ENCODE measurements at places on chromosomes 13 and 19. TPM values are rescaled to one million over a fixed set of nuclear protein-coding genes. Genes with fewer than 3 reads are reported as not detected.
A peak's percentile ranks its signal among the peaks of the same experiment; 100 is the strongest.

GRCh38 chr13:99197117-99197651 is 3.5 kb upstream of the UBAC2 start:
- no peak for DNase-seq
- no peak overlapping the region for H3K4me3 ChIP-seq
- H3K27me3 ChIP-seq = no peaks in the 10 kb centered on the region
- no peak overlapping the region for H3K27ac ChIP-seq
- peaks cover 8% of the 10 kb centered on the region for H3K4me1 ChIP-seq
- H3K36me3 ChIP-seq = no peaks in the 10 kb centered on the region

DNA sequence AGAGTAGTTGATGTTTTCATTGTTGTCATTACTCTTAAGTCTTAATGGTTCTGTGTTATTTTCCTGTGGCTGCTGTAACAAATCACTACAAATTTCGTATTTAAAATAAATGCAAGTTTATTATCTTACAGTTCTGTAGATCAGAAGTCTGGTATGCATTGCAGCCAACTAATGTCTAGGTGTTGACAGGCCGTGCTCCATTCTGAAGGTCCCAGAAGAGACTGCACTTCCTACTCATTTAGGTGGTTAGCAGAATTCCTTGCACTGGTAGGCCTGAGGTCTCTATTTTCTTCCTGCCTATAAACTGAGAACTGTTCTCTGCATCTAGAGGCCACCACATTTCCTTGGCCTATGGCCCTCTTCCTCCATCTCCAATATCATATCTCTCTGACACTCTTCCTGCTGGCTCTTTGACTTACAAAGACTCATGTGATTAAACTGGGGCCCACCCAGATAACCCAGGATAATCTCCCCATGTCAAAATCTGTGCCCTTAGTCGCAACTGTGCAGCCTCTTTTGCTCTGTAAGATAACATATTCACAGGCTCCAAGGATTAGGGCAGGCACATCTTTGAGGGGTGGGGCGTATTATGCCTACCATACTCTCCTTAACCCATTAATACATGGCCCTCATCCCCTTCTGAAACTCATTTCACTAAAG is 468.4 kb downstream of the FOXO1 start:
- H3K4me1 ChIP-seq = peaks cover 17% of the 10 kb centered on the region
- DNase-seq = no peak
- H3K27me3 ChIP-seq = no peaks in the 10 kb centered on the region

GRCh38 chr13:114309806-114310410 is 4.4 kb upstream of the CHAMP1 start:
- H3K27ac ChIP-seq = no peak overlapping the region
- H3K4me1 ChIP-seq = peaks cover 17% of the 10 kb centered on the region
- H3K4me3 ChIP-seq = no peak overlapping the region
- peaks cover 17% of the 10 kb centered on the region for H3K36me3 ChIP-seq

ZNF737 gene
- total RNA-seq = 3.8 TPM

SERP2 gene
- 5.6 TPM for total RNA-seq

ZNF582 gene
- total RNA-seq = 4.2 TPM

TTC9B gene
- total RNA-seq = not detected

ATXN8OS gene
- not detected for total RNA-seq

DNA sequence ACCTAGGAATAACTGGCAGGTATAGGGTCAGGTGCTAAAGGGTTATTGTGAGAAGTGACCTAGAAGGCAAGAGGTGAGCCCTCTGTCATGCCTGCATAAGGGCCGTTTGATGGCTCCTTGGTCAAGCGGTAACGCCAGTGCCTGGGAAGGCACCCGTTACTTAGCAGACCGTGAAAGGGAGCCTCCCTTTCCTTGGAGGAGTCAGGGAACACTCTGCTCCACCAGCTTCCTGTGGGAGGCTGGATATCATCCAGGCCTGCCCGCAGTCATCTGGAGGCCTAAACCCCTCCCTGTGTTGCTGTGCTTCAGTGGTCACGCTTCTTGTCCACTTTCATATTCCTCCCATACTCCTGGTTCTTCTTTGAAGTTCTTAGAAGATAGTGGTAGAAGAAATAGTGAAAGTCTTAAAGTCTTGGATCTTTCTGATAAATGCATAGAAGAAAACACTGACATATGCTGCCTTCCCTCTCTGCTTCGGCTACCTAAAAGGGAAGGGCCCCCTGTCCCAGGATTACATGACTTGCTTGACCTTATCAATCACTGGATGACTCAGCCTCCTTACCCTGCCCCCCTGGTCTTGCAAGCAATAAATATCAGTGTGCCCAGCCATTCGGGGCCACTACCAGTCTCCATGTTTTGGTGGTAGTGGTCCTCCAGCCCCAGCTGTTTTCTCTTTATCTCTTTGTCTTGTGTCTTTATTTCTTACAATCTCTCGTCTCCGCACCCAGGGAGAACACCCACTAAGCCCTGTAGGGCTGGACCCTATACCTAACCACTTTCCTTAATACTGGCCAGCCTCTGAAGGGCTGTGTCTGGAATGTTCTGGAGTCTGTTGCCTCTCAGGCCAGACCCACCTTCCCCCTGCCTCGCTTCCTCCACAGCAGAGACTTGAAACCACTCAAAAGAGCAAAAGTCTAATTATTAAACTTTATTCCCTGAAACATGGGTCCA is 16.1 kb upstream of the ABCC4 start:
- H3K36me3 ChIP-seq = no peaks in the 10 kb centered on the region
- no peak overlapping the region for H3K4me3 ChIP-seq
- no peaks in the 10 kb centered on the region for H3K27me3 ChIP-seq

ANKRD24 gene
- 3.3 TPM for total RNA-seq

GRCh38 chr19:46748325-46749109 is 2.3 kb upstream of the STRN4 start:
- H3K27ac ChIP-seq = no peak overlapping the region
- no peaks in the 10 kb centered on the region for H3K27me3 ChIP-seq
- peak; percentile 73 for DNase-seq
- no peaks in the 10 kb centered on the region for H3K4me1 ChIP-seq
- H3K36me3 ChIP-seq = peaks cover 6% of the 10 kb centered on the region

DNA sequence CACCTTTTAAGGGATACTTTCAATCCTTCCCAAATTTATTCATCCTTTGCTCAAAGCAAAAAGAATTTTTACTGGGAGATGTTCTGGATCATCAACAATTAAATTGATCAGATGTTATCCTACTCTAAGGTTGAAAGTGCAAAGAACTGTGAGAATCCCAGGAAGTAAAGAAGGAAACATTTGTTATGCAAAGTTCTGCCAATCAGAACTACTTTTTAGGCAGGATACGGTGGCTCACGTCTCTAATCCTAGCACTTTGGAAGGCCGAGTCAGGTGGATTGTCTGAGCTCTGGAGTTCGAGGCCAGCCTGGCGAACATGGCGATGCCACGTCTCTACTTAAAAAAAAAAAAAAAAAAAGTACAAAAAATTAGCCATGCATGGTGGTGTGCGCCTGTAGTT is 882.3 kb downstream of the DIAPH3 start:
- DNase-seq = no peak
- no peak overlapping the region for H3K4me3 ChIP-seq
- H3K36me3 ChIP-seq = no peaks in the 10 kb centered on the region
- H3K27me3 ChIP-seq = no peaks in the 10 kb centered on the region

LAIR2 gene
- total RNA-seq = not detected

GRCh38 chr19:33333642-33334041 is 31.3 kb upstream of the CEBPA start:
- no peaks in the 10 kb centered on the region for H3K36me3 ChIP-seq
- no peaks in the 10 kb centered on the region for H3K27me3 ChIP-seq
- DNase-seq = no peak
- H3K4me3 ChIP-seq = no peak overlapping the region

GRCh38 chr13:20923272-20923671 is 20.7 kb upstream of the XPO4 start:
- no peak overlapping the region for H3K4me3 ChIP-seq
- no peak for DNase-seq
- no peaks in the 10 kb centered on the region for H3K36me3 ChIP-seq
- H3K27me3 ChIP-seq = no peaks in the 10 kb centered on the region
- no peak overlapping the region for H3K27ac ChIP-seq
- no peaks in the 10 kb centered on the region for H3K4me1 ChIP-seq

GRCh38 chr13:41848435-41849255 is 112.3 kb downstream of the VWA8 start:
- H3K36me3 ChIP-seq = no peaks in the 10 kb centered on the region
- peak; percentile 37 for DNase-seq
- no peak overlapping the region for H3K27ac ChIP-seq

- H3K4me3 ChIP-seq = no peak overlapping the region
- H3K4me1 ChIP-seq = no peaks in the 10 kb centered on the region
- H3K27ac ChIP-seq = no peak overlapping the region
- no peaks in the 10 kb centered on the region for H3K36me3 ChIP-seq
- no peak for DNase-seq
These were observed 304.8 kb upstream of the MAB21L1 start for GRCh38 chr13:35781036-35782000.

GRCh38 chr13:46307554-46307953 is 79.5 kb downstream of the RUBCNL start:
- no peaks in the 10 kb centered on the region for H3K27me3 ChIP-seq
- H3K36me3 ChIP-seq = no peaks in the 10 kb centered on the region
- DNase-seq = peak; percentile 37
- H3K4me3 ChIP-seq = no peak overlapping the region
- no peaks in the 10 kb centered on the region for H3K4me1 ChIP-seq
- no peak overlapping the region for H3K27ac ChIP-seq

IL11 gene
- 12.8 TPM for total RNA-seq

DNA sequence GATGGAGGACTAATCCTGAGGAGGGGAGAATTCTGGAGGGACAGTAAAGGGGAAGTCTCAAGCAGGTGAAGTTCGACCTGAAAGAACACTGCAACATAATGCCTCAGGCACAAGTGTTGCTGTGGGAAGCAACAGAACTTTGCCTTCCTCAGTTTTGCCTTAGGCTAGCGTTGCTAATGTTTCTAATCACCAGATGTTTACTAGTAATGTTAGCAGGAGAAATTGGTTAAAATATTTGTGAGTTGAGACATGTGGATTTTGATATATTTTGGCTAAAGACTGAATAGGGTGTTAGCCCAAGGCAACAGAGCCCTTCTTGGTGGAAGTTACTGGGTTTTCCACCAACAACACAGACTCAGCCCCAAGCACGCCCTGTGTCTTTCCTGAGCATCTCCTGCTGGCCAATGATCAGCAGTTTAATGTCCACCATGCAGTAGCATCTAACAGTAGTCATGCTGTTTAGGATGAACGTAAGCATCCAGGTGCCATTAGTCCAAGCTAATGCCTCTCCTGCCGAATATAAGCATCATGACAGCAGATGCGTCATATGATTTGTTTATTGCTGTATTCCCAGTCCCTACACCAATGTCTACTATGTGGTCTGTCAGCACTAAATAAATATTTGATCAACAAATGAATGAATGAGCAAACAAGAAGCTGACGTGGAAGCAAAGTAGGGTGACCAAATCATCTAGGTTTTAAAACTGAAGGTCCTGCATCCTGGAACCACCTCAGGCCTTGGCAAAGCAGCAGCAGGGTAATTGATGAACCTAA is 511.9 kb upstream of the HTR2A start:
- H3K36me3 ChIP-seq = no peaks in the 10 kb centered on the region
- no peaks in the 10 kb centered on the region for H3K27me3 ChIP-seq
- H3K4me3 ChIP-seq = no peak overlapping the region
- peaks cover 11% of the 10 kb centered on the region for H3K4me1 ChIP-seq

ELAVL1 gene
- 48.1 TPM for total RNA-seq

DNA sequence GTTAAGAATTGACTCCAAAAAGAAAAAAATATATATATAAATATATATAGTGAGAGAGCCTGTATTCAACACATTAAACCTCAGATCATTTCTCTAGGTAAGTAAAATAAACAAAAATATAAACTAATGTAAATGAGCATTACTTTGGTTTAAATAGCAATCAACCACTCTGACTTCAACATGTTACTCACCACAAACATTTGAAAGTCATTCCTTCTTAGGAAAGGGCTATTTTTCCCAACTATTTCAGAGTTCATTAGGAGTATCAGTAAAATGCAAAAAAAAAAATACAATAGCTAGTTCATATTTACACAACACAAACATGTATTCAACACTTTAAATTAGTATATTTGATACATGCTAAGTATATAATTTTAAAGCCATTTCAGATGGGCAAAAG is 40.5 kb downstream of the KLF12 start:
- H3K27ac ChIP-seq = peak overlapping the region; percentile 37
- peak; percentile 26 for DNase-seq
- no peak overlapping the region for H3K4me3 ChIP-seq
- no peaks in the 10 kb centered on the region for H3K27me3 ChIP-seq

DNA sequence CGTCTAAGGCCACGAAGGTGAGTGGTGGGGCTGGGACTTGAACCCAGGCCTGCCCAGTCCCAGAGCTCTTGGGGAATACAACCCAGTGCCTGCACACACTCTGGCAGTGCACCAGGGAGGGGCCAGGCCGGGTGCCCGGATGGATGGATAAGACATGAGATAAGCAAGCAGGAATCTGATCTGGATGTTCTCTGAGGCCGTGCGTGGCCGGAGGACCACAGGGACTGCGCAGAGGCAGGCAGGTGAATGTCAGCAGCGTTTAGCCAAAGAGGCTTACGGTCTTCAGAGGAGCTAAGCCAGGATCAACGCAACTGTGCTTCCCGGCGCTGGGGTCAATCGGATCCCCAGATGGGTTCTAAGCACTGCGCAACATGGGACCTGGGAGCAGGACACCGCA is 1.5 kb downstream of the ZNF787 start:
- peak; percentile 71 for DNase-seq
- peak overlapping the region; percentile 83 for H3K27ac ChIP-seq
- H3K4me1 ChIP-seq = peaks cover 12% of the 10 kb centered on the region
- H3K27me3 ChIP-seq = no peaks in the 10 kb centered on the region
- H3K36me3 ChIP-seq = no peaks in the 10 kb centered on the region

GRCh38 chr13:72023895-72024294 is 156.9 kb upstream of the DACH1 start:
- H3K4me3 ChIP-seq = no peak overlapping the region
- H3K27me3 ChIP-seq = no peaks in the 10 kb centered on the region
- no peak for DNase-seq
- no peak overlapping the region for H3K27ac ChIP-seq
- H3K36me3 ChIP-seq = no peaks in the 10 kb centered on the region

ZNF791 gene
- 11.9 TPM for total RNA-seq

ZNF66 gene
- total RNA-seq = 1.9 TPM

DNA sequence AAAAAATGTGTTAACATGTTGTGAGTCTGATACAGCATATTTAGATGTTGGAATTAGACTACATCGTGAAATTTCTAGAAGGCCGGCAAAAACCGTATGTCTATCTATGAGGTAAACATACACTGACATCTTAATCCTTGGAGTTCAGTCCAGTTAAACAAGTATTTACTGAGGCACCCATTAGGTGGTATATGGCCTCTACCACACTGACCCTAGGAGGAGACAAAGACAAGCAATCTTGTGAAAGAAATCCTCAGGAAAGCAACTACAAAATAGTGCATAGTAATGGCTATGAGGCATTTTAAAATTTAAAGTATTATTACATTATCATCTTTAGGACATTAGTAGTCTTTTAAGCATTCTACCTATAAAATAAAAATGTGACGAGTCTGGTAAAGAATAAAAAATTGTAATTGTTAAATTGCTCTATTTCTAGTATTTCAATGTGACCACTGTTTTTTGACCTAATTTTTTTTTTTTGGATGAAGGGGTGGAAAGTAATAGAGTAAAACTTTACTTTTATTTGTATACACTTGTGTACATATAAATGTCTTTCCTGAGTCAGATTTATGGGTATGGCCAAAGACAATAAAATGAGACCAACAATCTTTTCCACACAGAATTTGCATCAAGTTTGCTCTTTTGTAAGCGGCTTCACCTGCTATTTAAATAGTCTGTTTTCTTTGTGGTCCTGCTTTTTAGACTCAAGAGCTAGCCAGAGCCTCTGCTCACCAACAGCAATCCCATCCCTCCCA is 50.5 kb downstream of the KATNAL1 start:
- H3K36me3 ChIP-seq = peaks cover 24% of the 10 kb centered on the region
- no peaks in the 10 kb centered on the region for H3K27me3 ChIP-seq
- no peak overlapping the region for H3K4me3 ChIP-seq
- H3K27ac ChIP-seq = no peak overlapping the region

KASH5 gene
- total RNA-seq = not detected
